ENCODE measurements at places on chromosomes 12 and 14.

- no peak for DNase-seq
Measured at GRCh38 chr14:94930690-94931089, 160.8 kb upstream of the GSC start.

GRCh38 chr12:57746025-57746424 is 1.2 kb downstream of the TSPAN31 start:
- DNase-seq, result no peak

DNA sequence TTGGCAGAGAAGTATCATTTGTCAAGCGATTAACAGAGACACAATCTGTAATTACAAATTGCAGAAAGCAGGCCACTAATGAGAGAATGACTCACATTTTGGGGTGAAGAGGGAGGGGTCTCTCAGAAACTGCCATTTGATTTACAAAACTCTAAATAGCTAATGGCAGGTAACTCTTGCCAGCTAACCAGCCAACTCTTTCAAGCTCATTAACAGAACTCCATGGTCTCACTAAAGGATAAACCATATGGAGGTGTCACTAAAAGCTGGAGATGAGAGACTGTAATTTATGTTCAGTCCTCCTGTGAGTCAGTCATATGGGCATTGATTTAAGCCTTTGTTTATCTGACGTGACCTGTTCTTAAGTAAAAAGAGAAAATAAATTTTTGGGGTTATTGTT is 336.4 kb downstream of the FOXG1 start:
- no peak for DNase-seq

GRCh38 chr12:58897969-58898368 is 22.3 kb downstream of the LRIG3 start:
- no peak for DNase-seq

DNA sequence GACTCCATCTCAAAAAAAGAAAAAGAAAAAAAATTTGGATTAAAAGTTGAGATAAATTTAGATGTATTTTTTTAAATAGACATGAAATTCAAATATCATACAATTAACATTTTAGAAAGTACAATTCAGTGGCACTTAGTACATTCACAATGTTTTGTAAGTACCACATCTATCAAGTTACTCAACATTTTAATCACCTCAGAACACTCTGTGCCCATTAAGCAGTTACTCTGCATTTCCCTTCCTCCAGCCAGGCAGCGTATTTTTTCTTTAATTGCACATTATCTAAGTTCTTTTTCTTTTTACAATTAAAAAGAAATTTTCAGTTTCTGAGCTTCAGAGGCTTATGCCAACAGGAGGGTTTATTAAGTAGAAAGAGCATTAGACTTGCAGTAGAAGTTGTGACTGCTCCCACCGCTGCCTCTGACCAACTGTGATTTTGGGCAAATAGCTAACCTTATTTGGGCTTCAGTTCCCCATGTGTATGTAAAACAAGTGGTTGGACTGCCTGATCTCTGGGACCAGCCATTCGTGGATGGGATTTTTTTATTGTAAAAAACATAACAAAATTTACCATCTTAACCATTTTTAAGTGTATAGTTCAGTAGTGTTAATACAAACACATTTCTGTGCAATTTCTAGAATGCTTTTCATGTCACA is 65.7 kb downstream of the WNK1 start:
- DNase-seq, result no peak

DNA sequence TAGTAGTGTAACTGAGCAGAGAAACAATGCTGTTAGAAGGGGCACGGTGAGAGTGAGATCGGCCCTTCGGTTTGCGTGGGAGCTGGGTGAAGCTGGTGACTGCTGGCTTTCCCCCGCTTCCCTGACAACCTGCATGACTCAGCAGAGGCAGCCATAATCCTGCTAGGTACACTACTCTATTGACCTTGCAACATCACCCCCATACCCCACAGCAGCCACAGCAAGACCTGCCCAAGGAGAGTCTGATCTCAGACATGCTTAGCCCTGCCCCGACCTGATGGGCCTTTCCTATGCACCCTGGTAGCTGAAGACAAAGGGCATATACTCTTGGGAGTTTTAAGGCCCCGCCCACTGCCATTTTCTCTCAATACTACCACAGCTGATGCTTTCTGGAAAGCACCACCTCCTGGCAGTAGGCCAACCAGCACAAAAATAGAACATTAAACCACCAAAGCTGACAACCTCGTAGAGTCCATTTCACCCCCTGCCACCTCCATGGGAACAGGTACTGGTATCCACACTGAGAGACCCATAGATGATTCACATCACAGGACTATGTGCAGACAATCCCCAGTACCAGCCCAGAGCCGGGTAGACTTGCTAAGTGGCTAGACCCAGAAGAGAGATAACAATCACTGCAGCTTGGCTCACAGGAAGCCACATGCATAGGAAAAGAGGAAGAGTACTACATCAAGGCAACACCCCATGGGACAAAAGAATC is 75.9 kb upstream of the RGS6 start:
- no peak for DNase-seq

DNA sequence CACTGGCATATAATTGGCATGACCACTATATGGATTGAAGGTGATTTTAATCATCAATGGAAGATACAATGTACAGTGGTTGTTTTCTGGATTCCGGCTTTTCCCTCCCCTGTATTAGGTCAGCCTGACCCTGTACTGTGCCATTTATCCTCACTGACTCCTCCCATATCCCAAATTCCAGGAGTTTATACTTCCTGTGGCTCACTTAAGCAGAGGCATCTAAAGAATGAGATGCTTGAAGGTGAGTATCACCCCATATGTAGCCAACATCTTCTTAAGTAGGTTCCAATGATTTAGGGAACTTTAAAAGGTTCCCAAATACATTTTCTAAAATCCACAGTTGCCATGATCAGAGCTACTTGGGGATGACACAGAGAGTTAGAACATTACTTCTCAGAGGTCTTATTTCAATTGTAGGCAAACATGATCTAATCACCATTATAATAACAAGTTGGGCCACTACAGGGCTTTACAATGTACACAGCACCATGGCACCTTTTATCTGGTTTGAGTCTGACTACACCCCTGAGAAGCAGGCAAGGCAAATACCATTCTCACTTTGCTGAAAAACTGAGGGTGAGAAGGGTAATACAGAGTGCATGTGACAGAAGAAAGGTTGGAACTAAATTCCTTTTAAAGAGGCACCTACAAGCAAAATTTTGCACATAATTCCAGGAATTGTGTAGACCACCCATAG is 212.3 kb upstream of the GARIN6 start:
- DNase-seq, result no peak

- no peak for DNase-seq
Measured at GRCh38 chr12:24470050-24470449, 478.9 kb downstream of the BCAT1 start.

All from fibroblast of skin of scalp (primary cell).